ENCODE measurements at places on chromosomes 1 and 21.

GRCh38 chr1:12142141-12142823 is 24.5 kb upstream of the TNFRSF1B start:
- no peaks in the 10 kb centered on the region for H3K36me3 ChIP-seq
- no peak overlapping the region for H3K4me3 ChIP-seq
- H3K4me1 ChIP-seq = peaks cover 36% of the 10 kb centered on the region
- H3K27ac ChIP-seq = no peak overlapping the region
- DNase-seq = peak; percentile 48
- peaks cover 5% of the 10 kb centered on the region for H3K27me3 ChIP-seq

DNA sequence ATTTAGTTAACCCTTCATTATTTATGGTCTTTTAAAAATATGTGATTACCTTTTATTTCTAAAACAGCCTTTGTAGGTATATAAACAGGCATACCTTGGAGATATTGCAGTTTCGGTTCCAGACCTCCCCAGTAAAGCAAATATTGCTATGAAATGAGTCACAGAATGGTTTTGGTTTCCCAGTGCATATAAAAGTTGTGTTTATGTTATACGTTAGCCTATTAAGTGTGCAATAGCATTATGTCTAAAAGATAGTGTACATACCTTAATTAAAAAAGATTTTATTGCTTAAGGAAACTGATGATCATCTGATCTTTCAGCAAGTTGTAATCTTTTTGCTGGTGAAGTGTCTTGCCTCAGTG is 44.1 kb downstream of the XCL2 start:
- no peak overlapping the region for H3K4me3 ChIP-seq
- no peak overlapping the region for H3K27ac ChIP-seq
- no peaks in the 10 kb centered on the region for H3K36me3 ChIP-seq

DNA sequence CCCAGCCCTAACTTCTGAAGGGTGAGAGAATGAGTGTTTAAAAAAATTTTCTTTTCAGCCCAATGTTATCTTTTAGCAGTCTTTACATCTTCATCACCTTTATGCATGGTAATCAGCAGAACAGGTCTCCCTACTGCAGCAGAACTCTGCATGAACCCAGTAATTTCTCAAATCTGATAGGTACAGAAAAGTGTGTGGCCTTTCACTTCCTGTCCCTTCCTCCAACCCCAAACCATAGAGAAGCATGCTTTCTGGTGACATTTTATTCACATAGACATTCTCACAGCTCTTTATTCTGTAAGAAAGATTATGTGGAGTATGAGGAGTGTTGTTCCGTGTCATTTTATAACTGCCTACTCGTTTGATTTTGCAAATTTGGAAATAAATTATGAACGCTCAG is 68.6 kb downstream of the RPAP2 start:
- no peaks in the 10 kb centered on the region for H3K27me3 ChIP-seq
- no peak for DNase-seq
- peaks cover 62% of the 10 kb centered on the region for H3K36me3 ChIP-seq
- no peaks in the 10 kb centered on the region for H3K4me1 ChIP-seq
- no peak overlapping the region for H3K27ac ChIP-seq
- no peak overlapping the region for H3K4me3 ChIP-seq

- H3K27me3 ChIP-seq = no peaks in the 10 kb centered on the region
- no peak overlapping the region for H3K27ac ChIP-seq
- H3K4me1 ChIP-seq = no peaks in the 10 kb centered on the region
- no peaks in the 10 kb centered on the region for H3K36me3 ChIP-seq
- no peak overlapping the region for H3K4me3 ChIP-seq
These were observed 247.4 kb downstream of the PTBP2 start for GRCh38 chr1:96968983-96969382.

GRCh38 chr1:118023199-118023598 is 93.7 kb downstream of the WDR3 start:
- no peak overlapping the region for H3K4me3 ChIP-seq
- DNase-seq = no peak
- H3K36me3 ChIP-seq = no peaks in the 10 kb centered on the region
- H3K27ac ChIP-seq = no peak overlapping the region
- H3K4me1 ChIP-seq = no peaks in the 10 kb centered on the region

- no peak for DNase-seq
- H3K27ac ChIP-seq = no peak overlapping the region
- peaks cover 42% of the 10 kb centered on the region for H3K27me3 ChIP-seq
- H3K4me3 ChIP-seq = no peak overlapping the region
These were observed 1.4 kb downstream of the PEAR1 start for GRCh38 chr1:156894711-156895454.

DNA sequence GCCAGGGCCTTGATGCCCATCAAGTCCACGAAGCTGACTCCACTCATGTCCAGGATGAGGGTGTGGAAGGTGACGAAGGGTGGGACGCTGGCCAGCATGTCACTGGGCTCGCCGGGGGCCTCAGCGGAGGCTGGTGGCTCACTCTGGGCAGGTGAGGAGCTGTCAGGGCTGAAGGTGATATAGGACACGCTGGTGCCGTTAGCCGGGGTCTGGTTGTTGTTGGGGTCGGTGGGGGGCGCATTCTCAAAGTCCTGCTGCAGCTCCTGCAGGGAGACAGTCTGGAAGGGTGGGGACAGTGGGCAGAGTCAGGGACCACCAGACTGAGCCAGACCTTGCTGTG is 21.7 kb downstream of the SLC26A9 start:
- no peak overlapping the region for H3K27ac ChIP-seq
- DNase-seq = no peak
- H3K4me3 ChIP-seq = no peak overlapping the region
- peaks cover 56% of the 10 kb centered on the region for H3K4me1 ChIP-seq

DNA sequence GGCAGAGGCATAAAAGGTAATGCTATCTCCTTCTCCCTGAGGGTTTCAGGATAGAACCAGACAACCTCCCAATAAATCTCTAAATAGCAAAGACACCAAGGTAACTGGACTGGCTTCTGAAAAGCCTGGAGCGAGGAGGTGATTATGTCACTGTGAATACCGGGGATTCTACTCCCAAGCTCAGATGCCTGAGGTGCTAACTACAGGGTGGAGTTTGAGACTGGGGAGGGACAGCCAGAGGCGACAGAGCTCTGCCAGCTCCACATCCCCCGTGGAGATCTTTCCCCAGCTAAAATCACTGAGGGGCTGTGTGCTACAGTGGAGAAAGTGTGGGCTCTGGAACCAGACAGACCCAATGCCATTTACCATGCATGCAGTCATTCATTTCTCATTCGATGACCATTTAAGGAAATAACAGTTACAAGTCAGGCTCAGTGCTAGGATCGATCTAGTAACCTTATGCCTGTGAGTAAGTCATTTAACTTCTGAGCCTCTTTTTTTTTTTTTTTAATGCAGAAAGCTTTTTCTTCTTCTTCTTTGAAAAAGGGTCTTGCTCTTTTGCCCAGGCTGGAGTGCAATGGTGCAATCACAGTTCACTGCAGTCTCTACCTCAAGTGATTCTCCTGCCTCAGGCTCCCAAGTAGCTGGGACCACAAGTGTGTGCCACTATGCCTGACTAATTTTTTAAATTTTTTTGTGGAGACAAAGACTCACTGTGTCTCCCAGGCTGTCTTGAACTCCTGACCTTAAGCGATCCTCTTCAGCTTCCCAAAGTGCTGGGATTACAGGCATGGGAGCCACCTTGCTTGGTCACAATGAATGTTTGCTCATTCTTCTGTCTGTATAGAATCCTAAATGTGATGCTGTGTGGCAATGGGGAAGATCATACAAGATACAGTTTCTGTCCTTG is 8.1 kb upstream of the SLC45A3 start:
- H3K4me3 ChIP-seq = no peak overlapping the region
- peaks cover 8% of the 10 kb centered on the region for H3K27me3 ChIP-seq
- H3K4me1 ChIP-seq = peaks cover 62% of the 10 kb centered on the region
- H3K36me3 ChIP-seq = no peaks in the 10 kb centered on the region
- DNase-seq = no peak

GRCh38 chr1:87506147-87506546 is 177.5 kb downstream of the LMO4 start:
- H3K36me3 ChIP-seq = peaks cover 9% of the 10 kb centered on the region
- no peak overlapping the region for H3K4me3 ChIP-seq

GRCh38 chr21:44766014-44766817 is 35.4 kb downstream of the UBE2G2 start:
- no peak overlapping the region for H3K4me3 ChIP-seq
- no peak overlapping the region for H3K27ac ChIP-seq
- peaks cover 54% of the 10 kb centered on the region for H3K4me1 ChIP-seq
- no peaks in the 10 kb centered on the region for H3K27me3 ChIP-seq
